ENCODE measurements at places on chromosomes 6 and 20.

GRCh38 chr6:44999066-44999465 is 329.1 kb upstream of the RUNX2 start:
- no peak for DNase-seq

- no peak for DNase-seq
Measured at GRCh38 chr6:90645634-90646033, 58.8 kb upstream of the MAP3K7 start.

- no peak for DNase-seq
Measured at GRCh38 chr6:100237821-100238220, 226.9 kb downstream of the SIM1 start.

- no peak for DNase-seq
Measured at GRCh38 chr20:42496595-42496994, 693.1 kb downstream of the PTPRT start.
